T-helper 17 cell (primary cell): ENCODE measurements at places on chromosomes 5 and 9. TPM values are rescaled to one million over a fixed set of nuclear protein-coding genes. Genes with fewer than 3 reads are reported as not detected.

DNA sequence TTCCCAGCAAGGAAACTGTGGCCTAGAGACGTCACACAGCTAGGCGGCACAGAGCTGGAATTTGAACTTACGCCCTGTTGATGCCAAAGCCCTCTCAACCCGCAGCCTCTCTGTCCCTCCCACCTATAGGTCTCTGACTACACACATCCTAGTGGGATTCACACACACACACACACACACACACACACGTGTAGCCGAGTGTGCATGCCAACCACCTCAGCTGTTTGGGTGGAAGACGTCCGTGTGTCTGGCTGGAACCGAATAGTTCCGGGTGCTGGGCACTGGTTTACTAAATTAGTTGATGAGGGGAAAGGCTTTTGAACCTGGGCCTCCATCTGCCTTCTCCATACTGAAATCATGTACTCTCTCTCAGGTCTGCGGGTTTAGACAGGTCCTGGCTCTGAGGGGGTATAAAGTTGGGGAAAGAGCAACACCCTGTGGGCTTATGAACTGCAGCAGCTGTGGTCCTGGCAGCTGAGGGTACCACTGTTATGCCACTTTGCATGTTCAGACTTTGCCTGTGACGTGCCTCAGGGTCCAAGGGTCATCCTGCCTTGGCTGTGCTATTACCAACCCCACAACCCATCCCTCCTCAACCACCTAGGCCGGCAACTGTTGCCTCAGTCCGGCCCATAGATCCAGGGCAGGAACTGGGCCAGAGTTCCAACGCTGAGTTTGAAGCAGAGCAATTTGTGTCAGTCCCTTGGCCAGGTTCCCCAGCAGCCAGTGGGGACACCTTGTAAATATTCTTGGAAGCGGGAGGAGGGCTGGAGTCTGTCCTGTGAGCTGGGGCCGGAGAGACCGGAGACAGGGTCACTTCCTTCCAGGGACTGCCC lies 50.5 kb downstream of the PSD2 start:
- peaks cover 5% of the 10 kb centered on the region for H3K36me3 ChIP-seq
- H3K27ac ChIP-seq: no peak overlapping the region
- H3K4me3 ChIP-seq: no peak overlapping the region
- H3K4me1 ChIP-seq: peaks cover 17% of the 10 kb centered on the region
- H3K27me3 ChIP-seq: peaks cover 39% of the 10 kb centered on the region

- no peaks in the 10 kb centered on the region for H3K36me3 ChIP-seq
- H3K27me3 ChIP-seq: peaks cover 8% of the 10 kb centered on the region
- H3K4me3 ChIP-seq: no peak overlapping the region
- no peaks in the 10 kb centered on the region for H3K4me1 ChIP-seq
- no peak overlapping the region for H3K27ac ChIP-seq
- no peak for DNase-seq
These were observed 128.7 kb upstream of the PIK3R1 start for GRCh38 chr5:68086857-68087256.

The LPAR1 gene
- total RNA-seq: not detected

The PCDHB11 gene
- total RNA-seq: not detected

The CSNK1G3 gene
- total RNA-seq: 61.8 TPM

The TNC gene
- total RNA-seq: not detected
